ENCODE measurements at places on chromosomes 16 and 17. TPM values are rescaled to one million over a fixed set of nuclear protein-coding genes. Genes with fewer than 3 reads are reported as not detected.

PRR15L gene
- not detected for total RNA-seq

ABCA8 gene
- not detected for total RNA-seq

ITGAX gene
- 1.4 TPM for total RNA-seq

TBC1D3 gene
- not detected for total RNA-seq

RCVRN gene
- not detected for total RNA-seq

ACSM2A gene
- not detected for total RNA-seq

CCL7 gene
- not detected for total RNA-seq

SLC13A2 gene
- total RNA-seq, result not detected

CDK5R1 gene
- 9.7 TPM for total RNA-seq

BEAN1 gene
- total RNA-seq, result not detected

Measured in activated naive CD8-positive, alpha-beta T cell treated with anti-CD3 and anti-CD28 coated beads for 36 hours (primary cell).